Stimulated activated CD4-positive, alpha-beta T cell treated with anti-CD3 and anti-CD28 coated beads, Interleukin-12 subunit alpha, Interleukin-12 subunit beta, amount 100 ng/mL, for 48 hours (primary cell): ENCODE measurements at places on chromosomes 2 and 18.
A peak's percentile ranks its signal among the peaks of the same experiment; 100 is the strongest.

- DNase-seq = peak; percentile 18
Observed at GRCh38 chr2:27212626-27213471, 781 bp upstream of the SLC5A6 start.

DNA sequence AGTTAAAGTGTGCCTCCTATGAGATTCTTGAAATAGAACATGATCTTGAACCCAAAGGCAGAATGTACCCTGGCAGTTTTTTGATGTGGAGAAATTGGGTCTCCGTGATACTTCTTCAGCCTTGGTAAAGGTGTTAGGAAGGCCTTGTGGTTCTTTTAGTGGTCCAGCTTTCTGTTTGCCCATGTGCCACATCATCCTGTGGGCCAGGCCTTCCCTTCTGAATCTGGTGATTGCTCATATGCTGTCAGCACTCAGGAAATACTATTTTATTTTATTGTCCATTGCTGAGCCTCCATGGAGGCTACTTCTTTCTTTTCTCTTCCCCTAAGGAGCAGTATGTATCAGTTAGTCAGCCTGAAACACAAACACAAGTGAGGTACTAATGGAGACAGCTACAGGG, 52.9 kb downstream of the CCDC141 start:
- DNase-seq = no peak

GRCh38 chr2:2251255-2251654, 79.8 kb downstream of the MYT1L start:
- DNase-seq = no peak

- DNase-seq = no peak
Observed at GRCh38 chr2:217471319-217471718, 531.5 kb downstream of the TNS1 start.

- DNase-seq = no peak
Observed at GRCh38 chr2:47152803-47153202, 2.3 kb downstream of the STPG4 start.

DNA sequence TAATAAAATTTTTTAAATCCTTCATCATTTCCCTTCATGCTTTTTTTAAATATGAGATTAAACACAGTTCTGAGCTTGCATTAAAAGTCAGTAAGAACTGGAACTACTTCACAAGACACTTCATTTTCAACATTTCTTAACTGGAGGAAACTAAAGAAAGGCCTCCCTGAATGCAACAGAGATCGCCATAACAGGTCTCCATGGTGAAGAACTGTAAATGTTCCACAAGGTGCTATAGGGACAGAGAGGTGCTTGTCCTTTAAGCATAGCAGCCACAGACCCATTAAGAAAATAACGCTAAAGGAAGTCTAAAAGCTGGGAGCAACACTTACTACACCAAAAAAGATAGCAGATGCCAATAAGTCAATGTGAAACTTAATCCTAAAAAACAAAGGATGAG, 8.5 kb downstream of the STAM2 start:
- DNase-seq = no peak

DNA sequence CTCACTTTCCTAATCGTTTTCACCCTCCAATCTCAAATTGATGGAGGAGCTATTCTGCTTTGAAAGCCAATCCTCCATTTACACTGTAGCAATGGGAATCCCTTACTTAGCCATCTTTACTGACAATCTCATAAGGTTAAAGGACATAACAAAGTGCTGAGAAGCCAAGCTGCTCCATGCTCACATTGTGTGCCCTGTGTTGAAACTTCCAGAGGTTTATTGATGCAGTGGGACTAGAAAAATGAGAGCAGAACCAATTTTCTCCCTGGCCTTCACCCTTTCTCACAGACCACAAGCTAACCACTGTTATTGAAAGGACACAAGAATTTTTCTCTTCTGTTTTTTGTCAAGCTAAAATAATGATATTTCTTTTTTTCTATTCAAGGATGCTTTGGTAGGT, 63.8 kb downstream of the CSRNP3 start:
- DNase-seq = no peak

DNA sequence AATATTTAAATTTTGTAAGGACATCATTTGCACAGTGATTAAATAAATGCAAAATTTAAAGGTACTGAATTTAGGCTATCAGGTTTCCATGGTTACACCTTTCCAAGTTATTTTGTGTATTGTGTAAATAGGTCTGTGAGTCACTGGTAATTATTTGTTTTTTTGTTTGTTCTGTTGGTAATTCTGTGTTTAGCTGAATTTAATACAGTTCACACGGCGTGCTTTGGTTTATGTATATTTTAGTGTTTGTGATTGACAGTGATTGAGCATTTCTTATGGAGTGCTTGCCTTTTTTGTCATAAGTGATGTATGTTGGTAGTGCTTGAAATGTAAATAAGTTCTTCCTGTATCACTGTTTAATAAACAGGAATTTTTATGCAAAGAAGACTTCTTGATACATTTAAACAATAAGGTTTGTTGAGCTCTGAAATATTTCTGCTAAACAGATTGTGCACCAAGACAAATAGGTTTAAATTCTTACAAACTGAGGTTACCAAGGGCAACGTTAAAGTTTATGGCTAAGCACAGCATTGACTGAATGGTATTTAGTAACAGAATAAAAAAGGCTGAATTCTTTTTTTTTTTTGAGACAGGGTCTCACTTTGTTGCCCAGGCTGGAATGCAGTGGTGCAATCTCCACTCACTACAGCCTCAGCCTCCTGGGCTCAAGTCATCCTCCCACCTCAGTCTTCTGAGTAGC, 38.3 kb upstream of the DLX1 start:
- DNase-seq = no peak

DNA sequence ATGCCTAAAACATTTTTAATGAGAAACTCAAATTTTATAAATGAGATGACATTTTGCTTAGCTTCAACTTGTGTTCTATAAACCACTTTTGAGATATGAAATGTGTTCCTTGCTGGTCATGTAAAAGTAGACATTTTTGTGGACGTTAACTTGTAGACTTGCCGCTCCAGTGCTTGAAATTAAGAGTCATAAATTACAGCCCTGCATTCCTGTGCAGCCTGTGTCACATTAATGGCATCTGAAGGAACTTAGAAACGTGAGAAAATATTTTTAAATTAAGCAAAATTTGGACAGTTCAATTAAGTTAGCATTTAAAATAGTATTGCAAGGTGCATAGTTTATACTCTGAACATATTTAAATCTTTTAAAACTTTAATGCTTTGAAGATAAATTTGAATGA, 98.3 kb upstream of the LDLRAD4 start:
- DNase-seq = no peak

DNA sequence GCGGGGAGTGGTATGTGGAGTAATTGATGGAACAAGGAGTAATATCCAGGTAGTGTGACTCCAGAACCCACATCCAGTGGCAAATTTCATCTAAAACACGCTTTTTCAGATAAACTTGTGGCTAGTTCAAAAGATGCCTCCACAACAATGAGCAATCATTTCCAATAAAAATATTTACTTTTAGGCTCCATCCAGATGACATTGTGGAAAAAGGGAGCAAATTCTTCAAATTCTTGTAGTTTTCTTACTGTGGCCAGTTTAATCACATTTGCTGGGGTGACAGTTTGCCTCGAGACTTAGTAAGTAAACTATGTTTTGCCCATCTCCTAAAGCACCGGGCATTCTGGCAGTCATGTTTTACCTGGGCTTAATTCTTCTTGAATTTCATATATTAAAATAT, 243.6 kb downstream of the IRS1 start:
- no peak for DNase-seq

- DNase-seq = no peak
Observed at GRCh38 chr2:8573234-8573941, 108.5 kb upstream of the ID2 start.

- no peak for DNase-seq
Observed at GRCh38 chr2:207136874-207137273, 28.9 kb downstream of the KLF7 start.

DNA sequence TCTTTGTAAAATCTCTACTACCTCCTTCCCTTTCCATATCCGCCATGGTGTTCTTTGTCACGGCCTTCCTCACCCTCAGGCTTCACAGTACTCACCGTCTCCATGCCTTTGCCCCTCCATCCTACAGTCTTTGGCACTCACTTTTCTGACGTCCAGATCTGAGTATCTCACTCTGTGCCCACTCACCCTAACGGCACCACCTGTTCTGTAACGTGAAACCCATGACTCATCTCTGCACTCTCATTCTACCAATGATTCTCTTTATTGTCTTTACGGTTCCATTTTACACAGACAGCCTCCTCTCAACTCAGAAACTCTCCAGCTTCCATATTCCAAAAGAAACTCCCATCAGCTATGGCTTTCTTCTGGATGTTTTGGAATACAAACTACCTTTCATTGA, 56.7 kb downstream of the NETO1 start:
- no peak for DNase-seq

GRCh38 chr2:39621596-39621995, 44.1 kb upstream of the TMEM178A start:
- DNase-seq = no peak

GRCh38 chr18:13239171-13239956, 20.8 kb downstream of the LDLRAD4 start:
- DNase-seq = no peak

GRCh38 chr18:69161383-69162028, 239.2 kb upstream of the DOK6 start:
- DNase-seq = no peak

DNA sequence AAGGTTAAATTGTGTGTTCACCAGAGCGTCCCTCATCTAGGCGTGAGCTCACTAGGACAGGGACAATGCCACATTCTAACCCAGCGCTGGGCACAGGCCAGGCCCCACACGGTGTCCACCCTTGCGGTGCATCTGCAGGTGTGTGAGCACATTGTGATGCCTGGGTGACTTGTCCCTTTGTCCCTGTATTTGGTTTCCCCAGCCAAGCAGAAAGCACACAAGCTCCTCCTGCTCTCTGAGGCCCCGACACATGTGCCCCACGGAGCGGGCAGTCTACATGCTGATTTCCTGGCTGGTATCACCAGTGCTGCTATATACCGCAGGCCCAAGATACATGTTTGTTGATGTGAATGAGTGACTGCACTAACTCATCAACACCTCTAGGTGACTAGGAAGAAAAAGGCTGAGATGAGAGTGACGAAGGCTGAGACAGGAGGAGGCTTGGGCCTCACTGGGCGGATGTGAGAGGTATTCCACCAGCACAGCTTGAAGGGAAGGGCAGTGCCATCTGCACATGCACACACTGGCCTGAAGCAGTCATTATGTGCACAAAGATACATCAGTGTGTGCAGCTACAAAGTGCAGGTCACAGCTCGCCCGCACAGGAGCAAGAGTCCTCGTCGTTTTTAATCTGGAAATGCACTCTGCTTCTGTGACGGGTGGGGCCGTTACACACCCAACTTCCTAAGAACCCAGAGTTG, 205.9 kb downstream of the EIPR1 start:
- no peak for DNase-seq

DNA sequence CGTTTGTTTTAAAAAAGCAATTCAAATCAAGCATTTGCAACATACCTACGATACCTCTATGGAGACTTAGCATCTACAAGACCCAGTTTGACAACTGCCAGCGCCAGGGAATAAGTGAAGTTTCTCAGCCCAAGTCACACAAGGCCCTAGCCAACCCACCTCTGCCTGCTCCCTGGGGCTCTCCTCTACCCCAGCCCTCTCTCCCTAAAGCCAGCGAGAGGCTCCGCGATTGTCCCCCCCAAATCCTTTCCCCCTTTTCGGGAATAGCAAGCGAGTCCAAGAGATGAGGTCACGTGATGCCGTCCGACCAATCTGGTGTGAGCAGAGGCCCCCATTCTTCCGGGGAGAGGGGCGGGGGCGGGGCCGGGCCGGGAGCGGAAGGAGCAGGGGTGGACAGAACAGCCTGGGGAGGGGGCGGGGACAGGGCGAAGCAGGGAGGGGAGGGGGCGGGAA, 102.2 kb upstream of the RAB6C start:
- DNase-seq = peak; percentile 68

GRCh38 chr2:240783819-240784621, 36.0 kb downstream of the KIF1A start:
- DNase-seq = no peak

GRCh38 chr18:62957885-62958472, 242.6 kb downstream of the PHLPP1 start:
- DNase-seq = peak; percentile 44

DNA sequence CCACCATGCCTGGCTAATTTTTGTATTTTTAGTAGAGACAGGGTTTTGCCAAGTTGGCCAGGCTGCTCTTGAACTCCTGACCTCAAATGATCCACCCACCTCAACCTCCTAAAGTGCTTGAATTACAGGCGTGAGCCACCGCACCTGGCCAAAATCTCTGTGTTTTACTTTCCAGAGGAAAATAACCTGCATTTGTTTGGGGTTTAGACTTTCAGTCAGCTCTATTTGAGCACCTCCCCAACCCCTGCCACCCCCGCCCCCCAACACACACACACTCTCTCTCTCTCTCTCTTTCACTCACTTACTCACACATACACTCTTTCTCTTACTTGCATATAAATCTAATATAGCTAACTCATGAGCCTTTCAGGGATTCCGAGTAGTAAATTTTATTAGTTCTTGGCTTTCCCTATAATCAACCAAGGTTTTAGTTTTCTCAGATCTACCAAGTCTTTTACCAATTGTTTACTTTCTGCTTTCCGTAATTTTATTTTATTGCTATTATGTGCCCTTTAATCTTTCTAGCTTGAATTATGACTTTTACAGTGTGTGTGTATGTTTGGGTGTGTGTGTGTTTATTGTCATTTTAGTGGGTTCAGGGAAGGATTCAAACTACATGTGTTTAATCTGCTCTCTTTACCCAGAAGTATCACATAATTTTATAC, 24.5 kb downstream of the MFSD6 start:
- no peak for DNase-seq

DNA sequence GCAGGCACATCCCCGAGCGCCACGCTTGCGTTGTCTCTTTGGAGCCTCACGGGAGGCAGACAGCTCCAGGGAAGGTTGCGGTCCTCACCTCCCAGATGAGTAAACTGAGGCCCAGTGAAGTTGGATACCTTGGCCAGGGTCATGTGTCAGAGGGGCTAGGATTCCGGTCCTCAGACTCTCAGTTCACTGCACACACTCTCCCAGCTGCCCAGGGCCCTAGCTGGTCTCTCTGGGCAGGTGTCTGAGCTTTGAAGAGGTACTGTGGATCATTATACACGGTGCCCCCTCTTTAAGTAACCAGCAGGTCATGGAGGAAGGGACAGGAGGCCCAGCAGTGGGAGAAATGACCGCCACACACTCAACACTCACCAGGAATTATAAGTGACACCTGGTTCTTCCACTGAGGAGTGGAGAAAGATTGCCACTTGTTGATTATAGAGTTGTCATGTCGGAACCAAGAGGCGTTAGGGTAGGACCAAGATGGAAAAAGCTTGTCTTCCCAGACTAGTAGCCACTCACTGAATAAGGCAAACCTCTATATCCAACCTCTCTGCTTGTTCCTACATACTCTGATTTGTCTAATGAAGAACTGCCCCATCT, 588 bp downstream of the TMEM214 start:
- DNase-seq = no peak

DNA sequence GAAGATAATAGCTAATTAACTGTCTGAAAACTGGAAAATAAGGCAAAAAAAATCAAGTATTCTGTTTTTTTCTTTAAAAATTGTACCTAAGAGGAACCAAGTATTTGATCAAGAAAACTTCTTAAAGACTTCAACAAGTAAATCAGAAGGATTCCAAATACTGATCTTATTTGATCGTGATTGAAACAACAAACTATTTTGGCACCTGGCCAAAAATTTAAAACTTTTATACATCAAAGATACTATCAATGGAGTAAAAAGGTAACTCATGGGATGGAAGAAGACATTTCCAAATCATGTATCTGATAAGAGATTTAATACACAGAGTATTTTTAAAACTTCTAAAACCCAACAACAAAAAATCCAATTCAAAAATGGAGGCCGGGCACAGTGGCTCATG, 46.7 kb downstream of the CFAP210 start:
- DNase-seq = no peak
